Retinal pigment epithelial cell (primary cell): ENCODE measurements at places on chromosomes 5 and 9.

DNA sequence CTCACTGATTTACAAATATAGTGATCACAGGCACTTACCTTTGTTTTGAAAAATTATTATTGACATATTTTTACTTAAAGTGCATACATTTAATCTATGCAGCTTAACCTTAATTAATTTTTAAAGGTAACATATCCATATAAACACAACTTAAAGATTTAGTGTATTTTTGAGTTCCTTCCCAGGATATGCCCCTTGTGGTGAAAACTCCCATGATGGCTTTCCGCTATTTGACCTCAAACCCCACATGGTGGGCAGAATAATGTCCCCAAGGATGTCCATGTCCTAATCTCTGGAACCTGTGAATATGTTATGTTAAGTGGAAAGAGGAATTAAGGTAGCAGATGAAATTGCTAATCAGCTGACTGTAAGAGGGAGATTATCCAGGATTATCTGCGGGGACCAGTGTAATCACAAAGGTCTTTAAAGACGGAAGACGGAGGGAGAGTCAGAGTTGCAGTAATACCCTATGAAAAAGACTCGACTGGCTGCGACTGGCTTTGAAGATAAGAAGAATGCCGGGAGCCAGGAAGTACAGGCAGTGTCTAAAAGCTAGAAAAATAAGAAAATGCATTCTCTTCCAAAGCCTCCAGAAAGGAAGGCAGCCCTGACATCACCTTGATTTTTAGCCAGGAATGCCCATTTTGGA is 193.9 kb downstream of the ICE1 start:
- DNase-seq: no peak

DNA sequence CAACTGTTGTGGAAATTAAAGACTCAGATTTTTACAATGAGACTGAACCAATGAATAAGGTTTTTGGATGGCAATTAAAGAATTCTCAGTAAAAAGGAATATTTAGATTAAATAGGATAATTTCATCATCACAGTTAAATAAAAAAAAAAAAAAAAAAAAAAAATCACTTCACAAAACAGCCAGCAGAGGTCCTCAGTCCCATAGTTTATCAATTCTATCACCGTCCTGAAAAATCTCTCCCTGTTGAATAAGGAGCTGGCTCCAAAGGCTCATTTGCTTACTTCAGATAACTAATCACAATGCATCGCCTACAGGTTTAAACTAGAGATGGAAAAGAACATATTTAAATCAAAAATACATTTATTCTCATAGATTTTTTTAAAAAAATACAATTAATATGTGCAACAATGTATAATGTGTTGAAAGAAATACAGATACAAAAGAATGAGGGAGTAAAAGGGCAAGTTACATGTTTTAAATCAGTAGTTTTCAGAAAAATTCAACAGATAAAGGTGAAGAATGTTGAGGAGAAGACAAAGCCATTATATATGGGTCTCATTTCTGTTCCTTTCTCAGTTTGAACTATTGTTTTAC is 175.8 kb upstream of the CHD1 start:
- DNase-seq: no peak

DNA sequence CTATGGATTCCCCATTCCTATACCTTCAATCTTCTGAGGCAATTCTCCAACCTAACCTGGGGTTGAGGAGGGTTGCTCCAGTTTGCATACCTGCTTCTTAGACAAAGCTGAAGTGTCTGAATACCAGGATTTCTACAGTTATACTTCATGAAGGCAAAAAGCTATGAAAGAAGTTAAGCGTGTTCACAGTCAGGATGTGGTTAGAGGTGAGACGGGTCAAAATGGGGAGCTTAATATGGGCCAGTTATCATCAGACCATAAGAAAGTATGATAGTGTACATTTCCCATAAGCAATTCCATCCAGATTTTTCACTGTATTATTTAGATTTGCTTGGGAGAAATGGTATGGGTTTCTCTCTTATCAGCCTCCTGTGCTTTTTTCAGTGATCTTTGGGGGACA is 156.9 kb upstream of the FER start:
- DNase-seq: no peak

- DNase-seq: no peak
Observed at GRCh38 chr5:124980163-124980941, 233.9 kb upstream of the ZNF608 start.

DNA sequence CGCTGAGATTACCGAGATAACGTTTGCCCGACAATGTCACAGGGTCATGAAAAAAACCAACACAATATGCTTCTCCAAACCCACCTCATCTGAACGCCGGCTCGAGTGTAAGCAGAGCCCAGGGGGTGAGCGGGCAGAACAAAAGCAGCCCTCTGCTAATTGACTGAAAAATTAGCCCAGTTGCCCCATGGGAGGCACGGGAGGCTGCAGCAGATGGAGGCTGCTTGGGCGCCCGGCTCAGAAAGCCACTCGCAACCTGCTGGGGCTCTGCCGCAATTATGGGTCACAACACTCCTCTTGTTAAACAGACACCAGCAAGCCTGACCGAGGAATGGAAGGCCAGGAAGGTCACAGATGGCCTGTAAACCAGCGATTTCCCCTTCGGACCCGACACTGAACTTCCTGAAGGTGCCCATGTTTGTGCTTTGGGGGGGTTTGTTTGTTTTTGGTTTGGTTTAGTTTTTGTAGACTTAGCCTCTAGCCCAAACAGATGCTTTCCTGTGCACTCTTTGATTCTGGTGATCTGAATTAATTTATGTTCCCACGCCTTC is 104.6 kb upstream of the IRX1 start:
- no peak for DNase-seq
